CD4-positive, alpha-beta T cell treated with Interleukin-4 for 1 hour (primary cell): ENCODE measurements at places on chromosomes 3 and 15.

DNA sequence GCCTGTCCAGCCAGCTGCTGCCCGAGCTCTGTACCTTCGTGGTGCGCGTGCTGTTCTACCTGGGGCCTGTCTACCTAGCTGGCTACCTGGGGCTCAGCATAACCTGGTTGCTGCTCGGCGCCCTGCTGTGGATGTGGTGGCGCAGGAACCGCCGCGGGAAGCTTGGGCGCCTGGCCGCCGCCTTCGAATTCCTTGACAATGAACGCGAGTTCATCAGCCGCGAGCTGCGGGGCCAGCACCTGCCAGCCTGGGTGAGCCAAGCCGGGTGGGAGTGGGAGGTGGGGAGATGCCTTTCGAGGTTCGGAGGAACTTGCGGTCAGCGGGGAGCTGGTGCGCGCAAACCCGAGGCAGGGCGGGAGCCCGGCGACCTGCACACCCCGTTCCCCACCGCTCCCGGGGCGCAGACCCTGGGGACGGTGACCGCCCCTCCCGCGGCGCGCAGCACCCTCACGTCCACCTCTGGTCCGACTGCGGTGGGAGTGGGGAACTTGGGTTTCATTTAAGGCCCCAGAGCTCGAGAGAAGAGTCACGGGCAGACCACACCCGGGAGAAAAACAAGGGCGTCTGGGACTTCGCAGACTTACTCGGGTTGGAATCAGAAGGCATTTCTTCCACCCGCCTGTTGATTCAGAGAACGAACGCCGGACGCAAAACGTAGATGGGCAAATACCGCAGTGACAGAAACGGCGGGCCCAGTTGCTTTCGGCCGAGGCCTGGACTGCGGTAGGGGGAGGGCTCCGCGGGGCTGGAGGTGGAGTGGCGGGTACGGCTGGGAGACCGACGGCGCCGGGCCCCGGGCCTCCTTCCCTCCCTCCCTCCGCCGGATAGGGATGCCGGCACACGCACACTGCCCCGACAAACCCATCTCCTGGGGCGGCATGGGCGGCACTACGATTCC is 708 bp downstream of the ESYT3 start:
- DNase-seq = no peak

GRCh38 chr3:3907023-3907422 is 107.8 kb downstream of the LRRN1 start:
- DNase-seq = no peak

GRCh38 chr3:149160754-149161300 is 31.4 kb downstream of the HPS3 start:
- no peak for DNase-seq

DNA sequence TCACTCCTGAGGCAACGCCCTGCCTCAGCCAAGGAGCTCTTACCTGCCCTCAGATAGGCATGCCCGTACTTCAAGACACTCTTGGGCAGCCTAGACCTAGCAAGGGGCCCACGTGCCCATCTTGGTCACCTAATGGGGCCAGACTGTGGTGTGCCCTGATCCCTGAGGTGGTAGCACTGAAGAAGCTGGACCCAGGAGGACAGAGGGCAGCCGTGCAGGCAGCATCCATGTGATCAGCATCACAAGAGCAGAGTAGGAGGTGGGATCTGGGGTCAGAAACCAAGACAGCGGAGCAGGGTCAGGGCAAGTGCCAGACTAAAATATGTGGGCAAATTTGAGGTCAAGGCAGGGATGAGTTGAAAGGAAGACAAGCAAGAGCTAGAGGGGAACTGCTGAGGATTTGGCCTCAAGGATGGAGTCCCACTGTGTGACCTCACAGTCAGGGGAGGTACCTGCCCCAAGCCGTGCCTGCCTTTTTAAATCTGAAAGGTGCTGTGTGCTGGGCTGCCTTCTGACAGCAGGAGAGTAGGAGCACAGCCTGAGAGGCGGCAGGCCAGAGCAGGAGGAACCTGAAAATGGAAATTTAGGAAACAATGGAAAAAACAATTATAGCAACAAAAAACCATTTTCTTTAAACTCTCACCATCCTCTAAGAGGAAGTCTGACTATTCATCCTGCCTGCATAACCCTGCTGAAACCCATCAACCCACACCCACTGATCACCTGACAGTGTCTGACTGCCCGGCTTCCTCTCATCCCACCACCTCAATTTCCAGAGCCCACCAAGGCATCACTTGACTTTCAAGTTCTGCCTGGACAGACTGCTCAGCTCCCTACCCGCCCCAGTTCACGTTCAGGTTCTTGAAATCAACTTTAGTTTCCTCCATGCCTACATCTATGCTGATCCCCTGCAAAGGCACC is 7.3 kb downstream of the ZBTB38 start:
- no peak for DNase-seq

GRCh38 chr3:102106416-102107097 is 257.2 kb downstream of the NFKBIZ start:
- DNase-seq = peak; percentile 27

DNA sequence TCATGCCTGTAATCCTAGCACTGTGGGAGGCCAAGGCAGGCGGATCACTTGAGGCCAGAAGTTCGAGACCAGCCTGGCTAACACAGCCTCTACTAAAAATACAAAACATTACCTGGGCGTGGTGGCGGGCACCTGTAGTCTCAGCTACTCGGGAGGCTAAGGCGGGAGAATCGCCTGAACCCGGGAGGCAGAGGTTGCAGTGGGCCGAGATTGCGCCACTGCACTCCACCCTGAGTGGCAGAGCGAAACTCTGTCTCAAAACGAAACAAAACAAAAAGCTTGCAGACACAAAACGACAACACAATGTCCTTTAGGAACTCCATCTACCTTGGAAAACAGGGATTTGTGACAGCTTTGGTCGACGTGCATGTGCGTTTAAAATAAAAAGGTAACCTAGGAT is 716 bp upstream of the KLHL24 start:
- DNase-seq = no peak

DNA sequence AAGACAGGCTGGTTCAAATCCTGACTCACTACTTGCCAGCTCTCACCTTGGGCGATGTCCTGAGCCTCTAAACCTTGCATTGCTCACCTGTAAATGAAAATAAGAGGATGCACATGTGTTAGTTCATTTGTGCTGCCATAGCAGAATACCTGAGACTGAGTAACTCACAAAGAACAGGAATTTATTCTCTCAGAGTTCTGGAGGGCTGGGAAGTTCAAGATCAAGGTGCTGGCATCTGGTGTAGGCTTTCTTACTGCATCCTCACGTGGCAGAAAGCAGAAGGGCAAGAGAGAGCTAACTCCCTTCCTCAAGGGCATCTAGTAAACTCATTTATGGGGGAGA is 222.7 kb downstream of the MTHFS start:
- DNase-seq = no peak

GRCh38 chr15:33636958-33637357 is 326.2 kb downstream of the RYR3 start:
- no peak for DNase-seq

GRCh38 chr15:31276596-31277298 is 49.9 kb upstream of the KLF13 start:
- no peak for DNase-seq

- DNase-seq = no peak
Observed at GRCh38 chr15:59268852-59269407, 62.3 kb downstream of the LDHAL6B start.

GRCh38 chr3:183298701-183299153 is 45.7 kb downstream of the B3GNT5 start:
- no peak for DNase-seq
